Fibroblast of skin of back (primary cell): ENCODE measurements at places on chromosomes 2 and 18.

GRCh38 chr18:46439037-46439436, 218.0 kb downstream of the LOXHD1 start:
- DNase-seq = no peak

GRCh38 chr2:157819761-157820160, 56.4 kb downstream of the ACVR1 start:
- no peak for DNase-seq

- peak; percentile 34 for DNase-seq
Observed at GRCh38 chr2:6896930-6897759, 19.6 kb downstream of the RSAD2 start.

DNA sequence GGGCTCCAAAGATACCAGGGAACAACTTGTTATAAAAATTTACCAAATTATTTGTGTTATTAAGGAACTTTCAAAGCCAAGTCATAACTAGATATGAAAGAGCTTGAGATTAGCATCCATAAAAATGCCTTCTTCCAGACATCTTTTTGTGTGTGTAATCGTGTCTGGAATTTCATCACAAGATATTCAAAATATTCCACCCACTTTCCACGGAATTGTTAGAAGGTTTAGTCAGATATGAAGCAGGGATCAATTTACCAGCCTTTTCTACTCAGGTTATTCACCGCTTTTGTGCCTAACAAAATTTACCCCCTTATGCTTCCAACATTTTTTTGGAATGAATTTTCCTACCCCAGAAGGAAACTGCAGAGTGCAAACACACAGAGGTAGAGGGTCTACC, 130.2 kb upstream of the ACVR2A start:
- no peak for DNase-seq

- DNase-seq = no peak
Observed at GRCh38 chr2:150617351-150617978, 130.0 kb upstream of the RND3 start.

- no peak for DNase-seq
Observed at GRCh38 chr2:149800624-149801542, 213.3 kb upstream of the MMADHC start.

DNA sequence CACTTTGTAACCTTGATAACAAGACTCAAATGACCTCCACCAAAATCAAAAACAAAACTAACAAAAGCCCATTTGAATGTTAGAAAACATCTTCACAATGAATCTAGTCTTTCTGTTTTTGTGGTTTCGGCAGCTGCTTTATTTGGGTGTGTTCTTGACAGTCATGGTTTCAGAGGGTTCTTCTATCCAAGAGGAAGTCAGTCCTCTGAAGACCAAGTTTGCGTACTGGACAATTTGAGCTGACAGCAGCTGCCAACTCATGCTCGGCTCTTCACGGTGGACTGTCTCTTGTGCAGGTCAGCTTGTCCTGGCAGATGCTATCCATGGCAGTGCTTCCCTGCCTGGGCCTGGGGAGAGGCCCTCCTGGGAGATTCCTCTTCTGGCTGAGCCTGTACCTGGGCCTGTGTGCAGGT, 91.0 kb downstream of the TMEM17 start:
- DNase-seq = no peak

- DNase-seq = peak; percentile 88
Observed at GRCh38 chr2:235171550-235172031, 219.8 kb downstream of the SH3BP4 start.

DNA sequence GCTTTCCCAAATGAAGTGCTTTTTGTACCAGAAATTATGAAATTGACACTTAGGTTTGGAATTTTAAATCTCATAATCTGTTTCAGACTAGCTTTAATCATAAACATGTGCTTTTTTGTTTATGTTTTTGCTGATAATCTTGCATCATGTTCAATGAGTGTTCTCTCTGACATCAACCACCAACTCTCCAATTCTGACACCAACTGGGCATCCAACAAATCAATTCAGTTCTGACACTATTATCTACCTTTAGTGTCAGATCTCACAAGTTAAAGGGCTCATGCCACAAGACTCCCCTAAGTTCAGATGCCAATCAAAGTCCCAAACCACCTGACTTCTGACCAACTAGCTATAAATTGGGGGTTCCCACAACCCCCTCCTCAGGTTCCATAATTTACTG, 19.6 kb downstream of the PELI1 start:
- DNase-seq = no peak

DNA sequence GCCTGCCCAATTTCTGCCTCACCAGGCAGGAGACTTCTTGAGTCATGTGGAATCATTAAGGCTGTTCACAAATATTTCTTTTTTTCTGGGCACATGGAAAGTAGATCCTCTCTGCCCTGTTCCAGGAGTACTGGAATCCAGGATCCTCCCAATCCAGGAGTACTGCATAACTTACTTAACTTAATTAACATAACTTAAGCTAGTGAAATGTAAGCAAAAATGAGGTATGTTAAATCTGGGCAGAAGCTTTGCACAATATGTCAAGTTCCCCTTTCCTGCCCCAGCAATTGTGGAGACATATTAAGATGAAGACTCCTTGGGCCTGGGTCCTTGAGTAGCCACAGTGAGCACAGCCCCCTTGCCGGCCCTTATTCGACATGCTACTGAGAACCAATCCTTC, 3.2 kb downstream of the CD207 start:
- no peak for DNase-seq

DNA sequence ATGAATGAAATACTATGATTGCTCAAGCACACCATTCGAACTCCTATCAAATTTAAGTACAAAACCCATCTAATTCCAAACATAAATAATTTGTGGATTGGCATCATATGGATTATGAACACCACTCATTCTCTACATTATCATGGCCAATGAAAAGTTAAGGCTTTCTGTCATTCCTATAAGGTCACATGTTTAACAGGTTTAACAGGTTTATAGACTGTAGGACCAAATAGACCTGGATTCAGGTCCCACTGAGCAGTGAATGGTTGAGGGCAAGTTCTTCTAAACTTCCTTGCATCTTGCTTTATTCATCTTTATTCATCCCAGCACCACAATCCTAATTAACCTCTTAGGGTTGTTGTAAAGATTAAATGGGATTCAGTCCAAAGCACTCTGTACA, 33.4 kb downstream of the FBXO36 start:
- no peak for DNase-seq

- DNase-seq = no peak
Observed at GRCh38 chr2:47026748-47027534, 111.3 kb upstream of the MCFD2 start.

GRCh38 chr2:138713504-138713903, 66.7 kb downstream of the NXPH2 start:
- DNase-seq = no peak

GRCh38 chr2:11757101-11757500, 10.7 kb downstream of the LPIN1 start:
- no peak for DNase-seq

- DNase-seq = peak; percentile 68
Observed at GRCh38 chr2:28128281-28128950, 237.9 kb downstream of the BABAM2 start.

- DNase-seq = no peak
Observed at GRCh38 chr18:46892842-46893241, 24.5 kb downstream of the PIAS2 start.

GRCh38 chr18:22303927-22304326, 113.8 kb downstream of the CTAGE1 start:
- no peak for DNase-seq

- peak; percentile 71 for DNase-seq
Observed at GRCh38 chr2:230691005-230691647, 21.5 kb upstream of the CAB39 start.

DNA sequence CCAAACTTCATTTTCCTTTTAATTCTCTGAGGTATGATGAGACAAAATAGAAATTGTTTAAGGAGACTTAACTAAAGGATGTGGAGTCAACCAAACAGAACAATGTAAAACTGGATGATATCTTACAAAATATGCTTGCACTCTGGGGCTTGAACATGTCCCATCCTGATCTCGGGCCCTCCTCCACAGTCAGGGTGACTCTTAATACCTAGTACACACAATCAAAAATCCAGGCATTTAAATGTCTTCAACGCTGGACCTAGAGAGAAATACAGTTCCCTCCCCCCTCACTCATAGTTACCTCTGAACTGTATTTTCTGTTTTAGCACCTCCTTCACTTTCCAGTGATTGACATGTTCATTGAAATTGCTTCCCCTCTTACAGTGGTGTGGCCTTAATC, 36.9 kb upstream of the SERPINB2 start:
- DNase-seq = no peak

DNA sequence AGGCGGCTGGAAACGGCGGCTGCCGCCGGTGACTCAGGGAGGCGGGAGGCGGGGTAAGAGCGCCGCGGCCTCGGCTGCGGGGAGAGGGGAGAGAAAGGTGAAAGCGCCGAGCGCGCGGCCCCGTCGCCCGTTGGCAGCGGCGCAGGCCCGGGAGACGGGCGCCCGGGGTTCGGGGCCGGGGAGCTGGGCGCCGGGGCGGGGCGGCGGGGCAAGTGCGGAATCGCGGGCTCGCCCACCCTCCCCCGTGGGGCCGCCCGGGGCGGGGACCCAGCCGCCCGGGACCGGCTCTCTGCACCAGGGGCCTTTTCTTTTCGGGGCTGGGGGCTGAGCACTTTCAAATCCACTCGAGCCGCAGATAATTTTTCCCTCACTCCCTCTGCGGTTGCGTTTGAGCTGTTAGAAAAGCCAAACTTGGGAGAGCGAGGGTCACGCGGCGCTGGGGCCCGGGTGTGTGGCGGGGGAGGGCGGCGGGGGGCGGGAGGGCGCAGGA, 266 bp downstream of the KDM3A start:
- DNase-seq = no peak

- DNase-seq = no peak
Observed at GRCh38 chr2:78408795-78409118, 616.7 kb upstream of the REG3G start.

DNA sequence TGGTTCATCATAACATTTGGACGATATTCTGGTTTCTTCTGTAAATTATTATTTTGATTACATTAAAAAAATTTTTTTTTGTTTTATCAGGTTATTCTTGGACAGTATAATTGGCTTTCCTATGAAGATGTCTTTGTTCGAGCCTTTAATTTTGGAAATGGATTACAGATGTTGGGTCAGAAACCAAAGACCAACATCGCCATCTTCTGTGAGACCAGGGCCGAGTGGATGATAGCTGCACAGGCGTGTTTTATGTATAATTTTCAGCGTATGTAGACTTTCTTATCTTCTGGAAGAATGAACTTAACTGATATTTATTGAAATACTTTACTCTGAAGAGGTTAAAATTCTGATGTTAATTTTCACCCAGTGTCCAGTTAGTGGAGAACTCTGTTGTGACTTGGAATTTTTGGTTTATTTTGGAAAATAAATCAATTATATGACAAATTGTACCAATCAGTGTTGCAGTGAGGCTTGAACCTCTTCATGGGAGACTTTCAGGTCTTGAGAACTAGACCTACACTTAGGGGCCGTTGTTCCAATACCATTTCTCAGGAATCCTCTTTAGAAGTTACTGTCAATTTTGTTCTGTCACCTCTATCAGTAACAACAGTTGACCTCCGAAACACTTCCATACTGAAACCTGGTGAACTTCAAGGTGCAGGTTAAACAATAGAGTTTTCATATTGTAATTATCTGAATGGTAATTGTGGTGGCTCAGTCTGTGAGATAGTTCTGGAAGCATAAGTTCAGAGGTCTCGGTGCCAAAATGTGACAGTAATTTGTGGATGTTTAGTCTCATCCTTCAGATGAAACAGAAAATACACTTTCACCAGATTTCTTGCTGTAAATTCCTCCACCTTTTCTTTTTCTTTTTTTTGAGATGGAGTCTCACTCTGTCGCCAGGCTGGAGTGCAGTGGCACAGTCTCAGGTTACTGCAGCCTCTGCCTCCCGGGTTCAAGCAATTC, 55.7 kb downstream of the ACSL3 start:
- no peak for DNase-seq

GRCh38 chr2:128187032-128187654, 96.1 kb downstream of the UGGT1 start:
- DNase-seq = peak; percentile 79
